Astrocyte of the spinal cord (primary cell): ENCODE measurements at places on chromosomes 2 and 18.
A peak's percentile ranks its signal among the peaks of the same experiment; 100 is the strongest.

- DNase-seq, result no peak
These were observed 46.7 kb downstream of the INO80C start for GRCh38 chr18:35451032-35451431.

DNA sequence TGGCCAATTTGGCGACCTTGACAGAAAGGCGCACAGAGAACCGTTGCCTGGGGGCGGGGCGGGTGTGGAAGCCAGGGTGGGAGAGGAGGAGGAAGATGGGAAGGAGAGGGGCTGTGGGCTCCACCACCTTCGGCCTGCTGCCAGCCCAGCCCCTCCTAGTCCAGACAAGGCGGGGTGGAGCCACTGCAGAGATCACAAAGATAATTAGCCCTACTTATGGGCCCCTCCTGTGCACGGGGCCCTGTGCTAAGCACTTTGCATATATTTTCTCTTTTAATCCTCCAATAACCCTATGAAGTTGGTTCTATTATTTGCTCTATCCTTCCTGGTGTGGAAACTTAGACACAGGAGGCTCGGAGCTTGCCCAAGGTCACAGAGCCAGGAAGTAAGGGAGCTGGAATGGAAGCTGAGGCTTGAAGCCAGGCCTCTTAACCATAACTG, 13.7 kb upstream of the ECEL1 start:
- DNase-seq, result no peak

DNA sequence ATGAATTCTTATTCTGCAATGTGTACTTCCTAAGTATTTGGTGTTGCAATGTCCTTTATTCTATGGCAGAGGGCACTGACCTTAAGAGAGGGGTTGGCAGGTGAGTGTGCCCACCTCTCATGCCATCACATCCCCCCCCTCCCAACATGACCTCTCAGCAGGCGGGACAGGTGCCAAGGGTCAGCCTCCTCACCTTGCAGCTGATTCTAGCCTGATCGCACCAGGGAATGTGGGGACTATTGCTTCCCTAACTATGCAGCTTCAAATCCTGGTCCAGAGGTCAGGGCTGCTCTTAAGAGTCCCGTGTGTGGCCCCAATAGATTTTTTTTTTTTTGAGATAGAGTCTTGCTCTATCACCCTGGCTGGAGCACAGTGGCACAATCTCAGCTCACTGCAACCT, 9.5 kb downstream of the HJURP start:
- no peak for DNase-seq

GRCh38 chr18:59876310-59876626, 23.5 kb upstream of the PMAIP1 start:
- DNase-seq, result no peak

GRCh38 chr18:48161911-48162698, 231.6 kb upstream of the SMAD2 start:
- no peak for DNase-seq

- DNase-seq, result no peak
These were observed 26.3 kb downstream of the PROKR1 start for GRCh38 chr2:68669651-68670050.

GRCh38 chr2:19614066-19614465, 255.6 kb upstream of the OSR1 start:
- peak; percentile 45 for DNase-seq

DNA sequence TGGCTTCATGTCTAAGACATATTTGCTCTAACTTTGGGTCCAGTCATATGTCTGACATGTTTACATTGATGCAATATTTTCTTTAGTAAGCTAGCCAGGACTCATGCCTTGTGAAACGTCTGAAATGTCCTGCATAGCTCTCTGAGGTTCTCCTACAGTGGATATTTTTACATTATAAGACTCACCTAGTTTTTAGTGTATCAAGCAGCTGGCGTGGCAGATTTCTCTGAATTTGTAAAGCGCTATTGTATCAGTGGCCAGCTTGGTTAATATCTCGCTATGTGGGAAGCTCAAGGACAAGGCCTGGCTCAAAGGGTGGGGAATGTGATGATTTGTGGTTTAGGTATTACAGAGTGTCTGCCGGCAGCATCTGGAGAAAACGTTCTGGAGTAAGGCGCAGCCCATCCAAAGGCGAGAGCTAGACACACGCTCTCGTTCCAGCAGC, 164.3 kb downstream of the LTBP1 start:
- DNase-seq, result peak; percentile 62

DNA sequence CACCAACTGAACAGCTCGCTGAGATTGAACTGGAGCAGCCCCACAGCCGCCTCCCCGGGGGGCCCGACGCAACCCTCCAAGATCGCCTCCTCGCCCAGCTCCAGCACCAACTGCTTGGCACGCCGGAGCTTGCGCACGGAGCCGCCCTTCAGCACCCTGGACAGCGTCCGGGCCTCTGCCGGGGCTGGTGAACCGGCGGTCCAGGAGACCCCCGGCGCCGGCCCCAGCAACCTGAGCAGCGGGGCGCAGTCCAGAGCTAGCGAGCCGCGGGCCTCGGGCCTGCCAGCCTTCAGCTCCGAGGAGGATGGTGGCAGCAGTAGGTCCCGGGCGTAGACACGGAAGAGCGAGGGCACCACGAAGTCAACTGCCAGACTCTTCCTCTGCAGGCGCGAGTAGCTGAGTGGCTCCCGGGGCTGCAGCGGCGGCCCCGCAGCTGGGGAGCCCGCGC, 1.2 kb downstream of the ALK start:
- peak; percentile 46 for DNase-seq

GRCh38 chr18:63578357-63578958, 8.7 kb upstream of the SERPINB13 start:
- DNase-seq, result peak; percentile 59
